Calu3 (cell line): ENCODE measurements at places on chromosomes 4 and X. TPM values are rescaled to one million over a fixed set of nuclear protein-coding genes. Genes with fewer than 3 reads are reported as not detected.
A peak's percentile ranks its signal among the peaks of the same experiment; 100 is the strongest.

Gene BTC
- 8.1 and 8.9 TPM in 2 replicates for total RNA-seq

Gene AADAT
- total RNA-seq, result 7.6 and 13.8 TPM in 2 replicates

- no peak for DNase-seq
These were observed 129.2 kb upstream of the TRIM2 start for GRCh38 chr4:153074936-153075630.

DNA sequence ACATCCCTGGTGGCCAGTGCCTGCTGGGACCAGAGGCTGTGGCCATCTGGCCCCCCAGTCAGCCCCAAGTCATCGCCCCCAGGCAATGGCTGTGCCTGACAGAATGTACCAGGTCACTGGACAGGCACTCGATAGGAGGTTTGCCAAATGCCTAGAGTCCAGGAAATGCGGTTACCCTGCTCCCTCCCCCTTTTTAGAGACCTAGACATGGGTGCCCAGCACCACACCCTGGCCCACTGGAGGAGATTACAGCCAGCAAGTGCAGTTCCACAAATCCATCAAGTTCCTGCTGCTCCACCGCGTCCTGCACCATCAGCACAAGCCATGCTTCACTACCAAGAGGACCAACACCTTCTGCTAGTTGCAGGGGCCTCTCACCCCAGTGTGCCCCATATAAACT, 16.2 kb upstream of the ZFX start:
- DNase-seq, result no peak

DNA sequence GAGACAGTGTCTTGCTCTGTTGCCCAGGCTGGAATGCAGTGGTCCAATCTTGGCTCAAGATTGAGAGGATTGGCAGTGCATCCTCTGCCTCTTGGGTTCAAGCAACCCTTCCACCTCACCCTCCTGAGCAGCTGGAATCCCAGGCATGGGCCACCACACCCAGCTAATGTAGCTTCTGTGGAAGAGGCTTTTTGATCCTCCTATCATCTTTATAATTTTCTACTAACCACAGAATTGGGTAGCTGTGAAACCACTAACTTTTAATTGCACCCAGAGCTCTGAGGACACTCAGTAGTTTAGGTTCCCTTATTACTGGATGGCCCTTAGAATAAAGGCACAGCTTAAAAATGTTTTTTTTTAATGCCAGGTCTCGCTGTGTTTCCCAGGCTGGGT, 8.9 kb upstream of the AGA start:
- DNase-seq, result no peak

Gene DCAF4L1
- 0.68 and 1.0 TPM in 2 replicates for total RNA-seq

DNA sequence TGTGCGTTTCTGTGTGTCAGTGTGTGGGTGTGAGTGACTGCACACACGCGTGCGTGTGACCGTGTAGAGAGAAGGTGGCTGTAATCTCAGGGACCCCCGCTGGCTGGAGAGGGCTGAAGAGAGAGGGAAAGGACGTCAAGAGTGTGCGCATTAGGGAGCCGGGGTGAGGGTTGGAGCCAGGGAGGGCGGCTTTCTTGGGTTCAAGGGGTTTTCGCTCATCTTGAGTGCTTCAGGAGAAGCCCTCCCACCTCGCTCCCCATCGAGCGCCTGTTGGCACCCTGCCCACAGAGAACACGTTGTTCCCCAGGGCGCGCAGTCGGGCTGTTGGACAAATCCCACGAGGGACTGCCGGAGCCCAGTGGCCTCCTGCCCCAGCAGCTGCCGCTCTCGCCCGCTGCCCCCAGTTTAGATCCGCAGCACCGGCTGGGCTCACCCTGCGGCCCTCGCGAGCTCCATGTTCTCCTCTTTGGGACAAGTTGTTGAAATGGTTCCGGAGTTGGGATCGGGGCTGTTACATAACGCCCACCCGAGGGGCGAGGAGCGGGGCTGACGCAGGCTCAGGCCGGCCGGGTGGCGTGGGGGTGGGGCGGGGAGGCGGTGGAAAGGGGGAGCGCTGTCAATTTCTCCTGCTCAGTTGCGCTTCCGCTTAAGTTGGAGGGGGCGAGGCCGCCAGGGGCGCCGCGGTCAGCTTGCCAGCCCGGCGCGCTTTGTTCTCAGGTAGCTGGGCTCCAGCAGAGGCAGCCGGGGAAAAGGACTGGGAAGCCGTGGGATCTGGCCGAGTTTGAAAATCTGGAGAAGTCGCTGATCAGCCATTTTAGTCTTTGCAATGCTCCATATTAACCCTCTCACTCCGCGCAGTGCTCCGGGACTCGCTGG, 1.6 kb downstream of the GRIA2 start:
- DNase-seq, result no peak

DNA sequence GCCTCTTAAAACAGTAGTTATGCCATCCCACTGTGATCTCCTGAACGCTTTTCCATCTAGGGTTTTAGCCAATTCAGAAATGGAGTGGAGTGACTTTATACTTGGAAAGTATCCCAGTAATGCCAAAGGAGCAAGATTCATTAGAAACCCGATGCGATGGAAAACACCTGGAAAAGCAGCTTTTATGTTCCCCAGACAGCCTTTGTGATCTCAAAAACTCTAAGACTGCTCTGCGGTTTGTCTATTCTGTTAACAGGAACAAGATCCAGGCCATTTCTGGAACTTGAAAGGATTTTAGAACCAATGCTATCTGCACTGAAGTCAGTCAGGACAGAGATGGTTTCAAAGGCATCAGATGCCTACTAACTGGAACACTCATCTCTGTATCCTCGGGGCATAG, 145.1 kb downstream of the APBB2 start:
- no peak for DNase-seq

Gene FREM3
- total RNA-seq, result not detected in 2 replicates

GRCh38 chr4:160020804-160021203, 917.9 kb downstream of the RAPGEF2 start:
- no peak for DNase-seq

GRCh38 chrX:39998636-39999406, 98.9 kb downstream of the BCOR start:
- no peak for DNase-seq

Gene GLRA2
- total RNA-seq, result not detected in 2 replicates

Gene PNMA6F
- total RNA-seq, result not detected in 2 replicates

DNA sequence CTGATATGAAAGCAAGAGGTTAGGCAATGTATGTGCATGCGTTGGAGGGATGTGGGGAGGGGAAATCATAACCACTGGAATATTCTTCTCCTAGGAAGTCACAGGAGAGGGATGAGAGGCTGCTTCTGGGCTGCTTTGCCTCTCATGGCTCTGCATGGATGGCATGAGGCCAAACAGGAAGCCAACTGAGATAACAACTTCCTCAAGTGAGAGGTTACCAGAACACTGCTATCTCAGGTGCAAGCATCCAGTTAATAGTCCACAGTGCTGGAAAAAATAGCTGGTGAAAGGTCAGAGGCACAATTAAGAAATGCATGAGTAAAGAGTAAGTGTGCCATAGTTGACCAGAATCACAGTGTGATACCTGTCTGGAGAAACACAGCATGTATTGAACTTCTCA, 113.3 kb downstream of the ELOVL6 start:
- DNase-seq, result peak; percentile 71

- no peak for DNase-seq
These were observed 86.6 kb downstream of the MID1 start for GRCh38 chrX:10533696-10534365.

- DNase-seq, result no peak
These were observed 410.9 kb downstream of the PDGFC start for GRCh38 chr4:156560701-156561100.

Gene FAT1
- total RNA-seq, result 197 and 210 TPM in 2 replicates

GRCh38 chr4:14871676-14872430, 130.4 kb upstream of the CPEB2 start:
- peak; percentile 52 for DNase-seq

DNA sequence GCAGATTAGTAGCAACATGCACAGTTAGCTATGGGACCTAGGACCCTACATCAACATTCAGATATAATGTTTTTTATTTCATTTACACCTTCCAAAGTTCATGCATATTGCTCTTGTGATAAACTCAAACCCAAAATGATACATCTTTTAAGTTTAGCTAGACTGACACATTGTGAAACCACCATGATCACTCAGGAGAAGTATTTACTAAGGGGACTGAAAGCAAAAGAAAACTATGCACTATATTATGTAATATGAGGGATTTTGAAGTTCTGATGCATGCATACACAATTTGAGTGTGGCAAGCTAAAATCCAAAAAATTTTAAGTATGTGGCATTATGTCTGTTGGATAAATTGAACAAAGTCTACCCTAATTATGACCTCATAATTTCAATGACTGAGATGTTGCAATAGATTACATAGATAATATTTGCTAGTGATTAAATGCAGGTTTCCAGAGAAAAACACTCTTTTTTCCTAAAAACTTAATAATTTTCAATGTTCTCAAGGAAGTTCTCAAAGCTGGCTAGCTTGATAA, 914.8 kb upstream of the GRIA3 start:
- no peak for DNase-seq

- DNase-seq, result no peak
These were observed 22.2 kb downstream of the BOD1L1 start for GRCh38 chr4:13605330-13605729.

Gene ATP10D
- total RNA-seq, result 11.0 and 13.8 TPM in 2 replicates

- peak; percentile 44 for DNase-seq
These were observed 5.9 kb downstream of the APOO start for GRCh38 chrX:23901805-23902204.

Gene DMRTC1
- total RNA-seq, result not detected in 2 replicates

Gene ZCCHC13
- not detected in 2 replicates for total RNA-seq

DNA sequence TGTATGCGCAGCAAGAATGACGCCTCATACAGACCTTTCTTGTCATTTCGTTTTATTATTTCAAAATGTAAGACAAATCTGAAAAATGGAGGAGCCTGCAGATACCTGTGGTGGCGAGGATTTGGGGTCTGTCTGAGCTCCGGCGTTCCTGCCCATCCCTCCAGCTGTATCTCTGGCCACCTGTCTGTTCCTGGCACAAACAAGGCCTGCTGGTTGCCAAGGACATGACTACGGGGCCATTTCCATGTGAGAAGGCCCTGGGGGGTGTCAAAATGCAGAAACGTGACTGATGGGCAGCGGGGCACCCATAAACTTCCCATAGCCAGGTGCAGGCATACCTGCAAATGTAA, 591 bp upstream of the TSPAN7 start:
- DNase-seq, result no peak

Gene CPXCR1
- not detected in 2 replicates for total RNA-seq

DNA sequence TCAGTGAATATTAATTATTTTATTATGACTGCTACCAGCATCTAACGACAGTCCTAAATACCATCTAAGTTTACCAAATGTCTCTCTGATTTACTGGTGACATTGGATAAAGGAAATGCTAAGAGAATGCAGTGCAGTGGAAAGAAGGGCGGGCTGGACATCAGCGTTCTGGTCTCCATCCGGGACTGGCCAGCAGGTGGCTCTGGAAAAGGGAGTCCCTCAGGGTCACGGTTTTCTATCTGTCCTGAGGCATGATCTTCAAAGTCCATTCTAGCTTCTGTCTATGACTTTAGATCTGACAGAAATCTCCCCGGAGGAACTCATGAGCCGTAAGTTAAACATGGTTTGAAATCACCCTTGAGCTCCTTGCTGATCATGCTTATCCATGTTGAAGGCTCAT, 3.3 kb downstream of the TRIM2 start:
- peak; percentile 58 for DNase-seq

Gene PAGE4
- not detected in 2 replicates for total RNA-seq

GRCh38 chr4:108119199-108119800, 49.4 kb downstream of the LEF1 start:
- DNase-seq, result no peak

GRCh38 chrX:108699368-108699767, 37.0 kb downstream of the IRS4 start:
- DNase-seq, result no peak

DNA sequence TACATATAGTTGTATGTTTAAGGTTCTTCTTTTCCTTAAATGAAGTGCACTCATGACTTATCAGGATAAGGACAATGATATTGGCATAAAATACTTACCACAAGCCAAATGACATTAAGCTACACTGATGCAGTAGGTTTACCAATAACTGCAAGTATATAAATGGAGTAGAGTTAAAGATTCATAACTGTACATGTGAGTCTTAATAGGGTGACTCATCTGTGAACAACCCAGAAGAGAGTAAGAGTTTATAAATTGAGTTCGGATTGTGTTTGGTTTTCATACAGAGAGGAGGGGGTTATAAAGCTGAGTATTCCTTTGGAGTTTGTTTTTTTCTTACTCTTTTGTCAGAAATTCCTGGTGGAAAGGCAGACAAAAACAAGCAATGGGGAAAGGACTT, 144.8 kb downstream of the TLL1 start:
- no peak for DNase-seq

- DNase-seq, result no peak
These were observed 54.0 kb upstream of the TACR3 start for GRCh38 chr4:103773691-103774231.

Gene PAGE2B
- total RNA-seq, result not detected in 2 replicates

DNA sequence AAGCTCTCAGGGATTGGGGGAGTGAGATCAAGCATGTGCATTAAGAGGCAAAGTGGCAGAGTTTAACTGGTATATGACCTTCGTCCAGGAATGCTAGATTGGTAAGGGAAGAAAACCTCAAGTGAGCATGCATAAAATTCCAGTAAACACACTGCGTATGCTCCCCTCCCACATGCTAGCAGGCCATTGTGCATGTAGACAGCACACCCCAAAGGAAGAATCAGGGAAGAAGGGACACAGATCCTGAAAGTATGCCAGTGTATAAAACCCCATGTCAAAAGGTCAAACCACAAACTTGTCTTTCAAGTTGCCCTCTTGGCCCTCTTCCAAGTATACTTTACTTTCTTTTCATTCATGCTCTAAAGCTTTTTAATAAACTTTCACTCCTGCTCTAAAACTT, 405.2 kb upstream of the CNKSR2 start:
- DNase-seq, result peak; percentile 36

Gene COX7B
- total RNA-seq, result 309 and 326 TPM in 2 replicates

Gene FATE1
- total RNA-seq, result not detected in 2 replicates

- DNase-seq, result no peak
These were observed 43.0 kb upstream of the CDKN2AIP start for GRCh38 chr4:183401473-183401872.

Gene TCEAL6
- not detected in 2 replicates for total RNA-seq

Gene COL4A5
- total RNA-seq, result 19.8 and 23.1 TPM in 2 replicates

DNA sequence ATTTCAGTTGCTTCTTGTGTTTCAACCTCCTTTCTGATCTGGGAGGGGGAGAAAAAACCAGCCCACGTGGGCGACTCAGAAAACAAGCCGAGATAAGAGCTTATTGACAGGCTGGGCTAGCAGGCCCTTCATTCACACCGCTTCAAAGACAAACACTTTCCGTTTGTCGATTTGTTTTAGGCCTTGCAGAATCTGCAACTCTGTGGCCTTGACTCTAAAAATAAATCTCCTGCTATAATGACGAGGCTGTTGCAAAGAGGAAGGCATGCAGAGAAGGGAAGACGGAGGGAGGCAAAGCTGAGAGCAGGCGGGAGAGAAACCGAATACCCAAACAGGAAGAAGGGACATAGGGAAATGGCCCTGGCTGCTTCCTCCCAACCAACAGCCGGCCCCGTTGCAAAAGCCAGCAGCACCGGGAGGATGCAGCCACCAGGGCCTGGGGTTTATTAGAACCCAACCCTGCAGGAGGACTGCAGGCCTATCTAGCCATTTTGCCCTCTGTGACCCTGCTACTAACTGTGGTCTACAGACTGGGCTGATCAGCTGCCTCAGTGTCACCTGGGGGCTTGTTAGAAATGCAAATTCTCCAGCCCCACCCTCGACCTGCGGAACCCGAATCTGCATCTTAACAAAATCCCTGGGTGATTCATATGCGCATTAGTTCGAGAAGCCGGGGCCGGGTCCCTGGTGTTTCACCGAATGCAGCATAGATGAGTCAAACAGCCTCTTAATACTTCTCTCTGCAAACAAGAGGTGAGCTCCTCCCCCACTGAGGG, 325.5 kb downstream of the BCOR start:
- peak; percentile 47 for DNase-seq
